ENCODE measurements at places on chromosomes 2 and 18.
A peak's percentile ranks its signal among the peaks of the same experiment; 100 is the strongest.

GRCh38 chr2:103977241-103977640 is 876.7 kb upstream of the POU3F3 start:
- no peak for DNase-seq

DNA sequence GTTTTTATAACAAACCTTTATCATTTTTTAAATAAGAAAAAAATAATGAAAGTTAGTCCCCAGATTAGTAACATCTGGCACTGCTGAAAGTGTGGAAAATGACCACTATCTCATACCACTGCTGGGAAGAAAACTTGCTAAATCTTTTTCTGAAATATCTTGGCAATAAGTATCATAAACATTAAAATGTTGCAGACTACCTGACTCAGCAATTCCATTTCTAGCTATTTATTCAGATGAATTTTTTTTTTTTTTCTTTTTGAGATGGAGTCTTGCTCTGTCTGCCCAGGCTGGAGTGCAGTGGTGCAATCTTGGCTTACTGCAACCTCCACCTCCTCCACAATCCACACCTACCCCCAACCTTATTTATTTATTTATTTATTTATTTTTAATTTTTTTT is 35.3 kb upstream of the SOS1 start:
- DNase-seq: peak; percentile 24

GRCh38 chr2:123913143-123913735 is 111.8 kb upstream of the CNTNAP5 start:
- no peak for DNase-seq

DNA sequence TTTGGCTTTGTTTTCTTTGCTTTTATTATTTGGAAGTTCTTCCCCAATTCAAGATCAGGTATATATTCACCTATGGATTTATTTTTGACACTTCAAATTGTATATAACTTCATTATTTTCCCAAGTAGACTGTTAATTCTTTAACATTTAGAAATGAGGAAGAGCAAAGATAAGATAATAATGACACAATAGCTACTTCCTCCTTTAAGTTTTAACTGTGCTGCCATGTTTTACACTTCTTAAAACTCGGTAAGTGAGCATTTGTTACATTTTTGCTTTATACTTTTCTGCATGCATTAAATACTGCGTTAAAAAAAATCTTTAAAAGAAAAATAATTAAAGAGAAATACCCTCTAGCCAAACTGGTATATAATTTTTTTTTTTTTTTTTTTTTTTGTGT is 32.5 kb downstream of the SLC66A3 start:
- no peak for DNase-seq

GRCh38 chr18:48834413-48835031 is 116.2 kb downstream of the SMAD7 start:
- DNase-seq: peak; percentile 93

- no peak for DNase-seq
Observed at GRCh38 chr2:52429740-52430139, 1337.9 kb upstream of the CHAC2 start.

DNA sequence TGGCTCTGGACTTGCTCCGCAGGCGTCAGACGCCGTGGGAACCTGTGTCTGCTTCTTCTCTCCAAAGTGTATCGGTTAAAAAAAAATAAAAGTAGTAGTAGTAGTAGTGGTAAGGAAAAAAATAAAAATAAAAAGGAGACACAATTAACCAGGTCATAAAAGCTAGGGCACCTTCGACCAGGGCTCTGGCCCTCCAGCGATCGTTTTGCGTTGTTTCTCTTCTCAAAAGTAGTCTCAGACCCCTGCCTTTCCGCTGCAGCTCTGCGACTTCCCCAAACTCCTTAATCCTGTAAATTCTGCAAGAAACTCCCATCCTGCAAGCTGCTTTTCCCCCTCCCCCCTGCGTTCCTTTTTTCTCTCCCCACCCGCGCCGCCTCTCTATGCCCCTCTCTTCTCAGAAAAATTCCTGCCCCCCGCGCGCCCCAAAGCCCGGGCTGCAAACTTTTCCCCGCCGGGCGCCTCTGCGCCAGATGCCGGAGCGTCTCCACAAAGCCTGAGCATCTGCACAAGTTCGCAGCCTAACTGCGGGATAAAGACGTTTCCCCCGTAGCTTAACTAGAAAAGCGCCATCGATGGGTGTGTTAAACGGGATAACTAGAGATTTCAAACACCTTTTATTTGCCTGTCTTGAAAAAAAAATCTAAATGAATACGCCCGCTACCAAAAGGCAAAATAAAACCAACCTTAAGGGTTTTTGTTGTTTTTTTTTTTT is 1.8 kb upstream of the SALL3 start:
- no peak for DNase-seq

- DNase-seq: no peak
Observed at GRCh38 chr2:109511168-109511567, 102.6 kb downstream of the SEPTIN10 start.

DNA sequence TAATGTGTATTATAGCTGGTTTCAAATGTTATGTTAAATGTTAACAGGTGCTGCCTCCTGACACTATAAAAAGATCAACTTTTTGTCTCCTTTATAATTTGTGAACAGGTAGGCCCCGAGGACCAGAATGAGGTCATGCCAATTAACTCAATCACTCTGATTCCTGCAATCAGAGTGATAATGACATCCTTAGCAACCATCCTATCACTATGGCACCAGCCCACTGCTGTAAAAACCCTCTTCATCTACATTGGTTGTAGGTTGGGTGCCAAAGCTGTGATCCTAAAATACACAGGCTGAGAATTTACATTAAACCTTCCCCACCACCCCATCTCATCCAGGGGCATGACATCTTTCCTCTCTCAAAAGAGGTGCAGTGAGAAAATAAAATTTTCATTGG is 103.5 kb downstream of the CPO start:
- DNase-seq: no peak

GRCh38 chr2:103289105-103289725 is 527.4 kb downstream of the TMEM182 start:
- DNase-seq: no peak

GRCh38 chr2:139721411-139721995 is 941.3 kb upstream of the NXPH2 start:
- DNase-seq: no peak

- DNase-seq: no peak
Observed at GRCh38 chr2:489838-490237, 187.4 kb downstream of the TMEM18 start.

- no peak for DNase-seq
Observed at GRCh38 chr18:34999756-35000289, 41.4 kb upstream of the MAPRE2 start.

- DNase-seq: no peak
Observed at GRCh38 chr2:60502144-60502543, 51.3 kb downstream of the BCL11A start.

DNA sequence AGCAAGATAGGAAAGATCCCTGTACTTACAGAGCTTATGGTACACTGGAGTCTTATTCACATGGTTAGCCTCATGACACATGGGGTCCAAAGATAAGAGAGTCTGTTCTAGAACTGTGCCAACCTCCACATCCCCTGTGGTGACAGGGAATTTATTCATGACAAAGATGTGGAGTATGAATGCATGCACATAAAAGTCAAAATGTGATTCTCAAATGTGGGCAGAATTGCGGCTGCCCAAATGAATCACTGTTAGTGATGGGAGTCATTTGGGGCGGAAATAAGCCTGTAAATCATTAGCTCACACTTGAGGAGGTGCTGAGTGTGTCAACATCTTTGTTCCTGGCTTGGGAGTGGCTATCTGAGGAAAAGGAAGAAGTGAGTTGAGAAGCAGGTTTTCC is 560.6 kb downstream of the SLC4A3 start:
- peak; percentile 71 for DNase-seq

GRCh38 chr18:67735506-67735905 is 219.0 kb upstream of the DSEL start:
- DNase-seq: no peak

- peak; percentile 79 for DNase-seq
Observed at GRCh38 chr18:23302851-23303527, 150.1 kb upstream of the RIOK3 start.

- no peak for DNase-seq
Observed at GRCh38 chr2:10402062-10402585, 46.0 kb downstream of the ODC1 start.

GRCh38 chr2:212882626-212883025 is 268.8 kb downstream of the IKZF2 start:
- no peak for DNase-seq

DNA sequence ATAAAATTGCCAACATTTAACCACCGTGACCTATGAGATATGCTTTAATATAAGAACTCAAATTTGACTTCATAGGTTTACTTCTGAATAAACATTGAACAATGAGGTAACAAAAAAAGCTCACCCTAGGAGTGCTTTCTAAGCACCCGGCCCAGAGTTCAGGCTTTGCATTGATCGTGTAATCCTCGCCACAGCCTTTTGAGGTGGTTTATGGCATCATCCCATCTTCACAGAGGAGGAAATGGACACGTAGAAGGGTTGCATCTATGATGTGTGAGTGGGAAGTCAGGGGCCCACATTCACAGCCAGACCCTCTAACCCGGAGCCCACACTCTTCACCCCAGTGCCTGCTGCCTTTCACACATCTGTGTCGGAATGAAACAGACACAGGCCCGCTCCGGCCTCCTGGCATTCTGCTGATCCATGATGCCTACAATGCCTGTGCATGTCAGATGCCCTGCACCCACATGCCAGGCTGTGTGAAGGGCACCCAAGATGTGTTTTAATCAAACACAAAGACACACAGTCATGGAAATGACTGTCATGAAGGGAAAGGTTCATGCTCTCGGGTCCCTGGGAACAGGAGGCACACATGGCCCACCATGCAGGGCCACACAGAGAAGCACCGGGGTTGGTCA is 48.6 kb upstream of the RPL31 start:
- DNase-seq: no peak

DNA sequence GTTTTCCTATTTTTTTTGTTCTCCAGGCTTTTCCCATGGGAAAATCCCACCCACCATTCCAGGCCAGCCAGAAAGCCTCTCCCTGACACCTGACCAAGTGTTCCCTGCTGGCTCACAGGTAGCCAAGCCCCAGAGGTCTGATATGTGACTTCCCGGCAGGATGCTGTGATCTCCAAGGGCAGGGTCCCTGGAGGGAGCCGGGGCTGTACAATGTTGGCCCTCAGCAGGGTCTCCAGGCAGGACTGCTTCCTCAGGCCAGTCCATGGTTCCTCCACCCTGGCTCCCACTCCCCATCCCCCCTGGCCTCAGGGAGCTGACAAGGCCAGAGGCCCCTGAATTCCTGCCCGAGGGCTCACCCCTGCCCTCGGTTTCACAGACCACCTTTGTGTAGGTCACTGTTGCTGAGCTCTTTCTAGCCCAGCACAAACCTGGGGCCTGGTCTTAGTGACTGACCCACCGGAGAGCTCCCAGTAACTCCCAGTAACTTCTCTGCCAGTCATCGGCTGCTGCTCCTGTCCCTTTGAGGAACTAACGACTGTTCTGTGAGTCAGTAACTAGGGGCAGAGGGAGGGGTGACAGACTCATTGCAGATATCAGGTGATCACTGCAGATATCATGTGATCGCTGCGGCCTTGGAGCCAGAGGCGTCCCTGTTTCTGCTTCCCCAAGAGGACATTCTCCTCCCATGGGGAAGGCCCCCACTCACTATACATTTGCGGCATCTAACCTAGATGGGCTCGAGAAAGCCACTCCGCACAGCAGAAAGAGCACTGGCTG is 38.7 kb downstream of the SDC1 start:
- DNase-seq: no peak

All from GM04504 (cell line).